Stimulated activated effector memory CD8-positive, alpha-beta T cell treated with anti-CD3 and anti-CD28 coated beads, Interleukin-12 subunit alpha, Interleukin-12 subunit beta, amount 100 ng/mL, for 72 hours (primary cell): ENCODE measurements at places on chromosomes 12 and 14.

DNA sequence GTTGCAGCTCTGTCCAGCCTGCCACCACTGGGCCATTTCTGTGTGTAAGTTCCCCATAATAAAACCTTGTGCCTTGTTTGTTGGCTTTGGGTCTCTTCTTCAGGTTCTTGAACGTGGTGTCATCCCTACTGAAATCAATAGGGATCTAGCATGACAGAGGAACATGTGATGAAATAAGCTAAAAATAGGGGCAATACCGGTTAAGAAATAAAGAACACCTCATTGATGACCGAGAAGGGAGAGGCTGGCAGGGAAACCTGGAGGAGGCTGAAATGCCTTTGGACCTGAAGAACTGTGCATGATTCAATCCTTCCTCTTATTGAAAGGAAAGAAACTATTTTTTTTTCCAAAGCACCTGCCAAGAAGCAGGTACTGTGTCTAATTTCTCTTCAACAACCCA is 172.3 kb downstream of the PPM1H start:
- DNase-seq = no peak

- DNase-seq = no peak
Measured at GRCh38 chr14:60508707-60509437, at the start of gene SIX6. TSS of gene SIX6 (plus strand) at chr14:60509146. CDS start at chr14:60509399, 253 bp downstream.

DNA sequence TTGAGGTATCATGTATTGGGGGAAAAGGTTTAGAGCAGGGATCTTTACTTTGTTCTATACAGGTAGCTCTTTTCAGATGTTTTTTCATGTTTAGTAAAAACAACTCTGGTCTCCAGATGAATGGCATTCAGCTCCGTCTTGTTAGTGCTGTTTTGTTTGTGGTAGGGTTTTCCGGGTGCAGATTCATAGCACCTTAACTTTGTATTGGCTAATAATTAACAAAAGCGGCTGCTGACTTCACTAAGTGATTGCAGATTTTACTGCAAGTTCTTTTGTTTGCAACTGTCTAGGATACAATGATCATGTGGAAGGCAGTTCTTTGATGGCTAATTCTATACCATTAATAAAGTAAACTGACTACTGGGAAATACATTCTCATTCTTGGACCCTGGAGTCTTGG is 32.2 kb upstream of the BHLHE41 start:
- DNase-seq = no peak

- DNase-seq = peak; percentile 88
Measured at GRCh38 chr12:6532051-6532926, 2.0 kb upstream of the GAPDH start.

- no peak for DNase-seq
Measured at GRCh38 chr12:132236930-132237771, 92.2 kb downstream of the GALNT9 start.

DNA sequence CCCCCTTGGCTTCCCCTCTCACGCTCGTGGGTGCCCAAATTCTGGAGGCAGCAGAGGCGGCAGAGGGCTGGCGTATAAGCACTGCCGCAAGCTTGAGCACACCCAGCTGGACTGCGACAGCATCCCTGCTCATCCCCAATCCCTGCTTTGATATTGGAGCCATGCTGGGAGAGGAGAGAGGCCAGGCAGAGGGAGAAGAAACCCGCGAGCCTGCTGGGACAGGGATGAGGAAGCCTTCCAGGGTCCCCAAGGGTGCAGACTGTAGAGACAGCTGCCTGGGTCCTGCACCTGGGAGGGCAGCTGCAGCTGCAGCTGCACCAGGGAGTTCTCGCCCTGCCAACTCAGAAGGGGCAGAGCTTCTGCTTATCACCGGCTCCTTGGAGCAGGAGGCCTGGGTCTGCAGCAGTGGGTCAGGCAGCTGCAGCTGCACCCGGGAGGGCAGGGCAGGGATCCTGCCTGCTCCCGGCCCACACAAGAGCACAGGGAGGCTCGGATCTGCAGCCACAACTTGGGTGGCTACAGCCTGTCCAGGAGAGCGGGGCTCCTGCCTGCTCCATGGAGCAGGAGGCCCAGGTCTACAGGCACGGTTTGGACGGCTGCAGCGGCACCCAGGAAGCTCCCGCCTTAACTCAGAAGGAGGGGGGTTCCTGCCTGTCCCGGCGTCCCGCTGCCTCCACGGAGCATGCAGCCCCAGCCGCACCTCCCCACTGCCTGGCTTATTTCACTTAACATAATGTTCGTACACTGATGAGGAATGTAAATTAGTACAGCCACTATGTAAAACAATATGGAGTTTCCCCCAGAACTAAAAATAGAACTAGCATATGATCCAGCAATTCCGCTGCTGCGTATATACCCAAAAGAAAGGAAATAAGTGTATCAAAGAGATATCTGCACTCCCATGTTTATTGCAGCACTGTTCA is 60.4 kb upstream of the SGPP1 start:
- no peak for DNase-seq

- DNase-seq = no peak
Measured at GRCh38 chr12:102427543-102427941, 52.8 kb downstream of the IGF1 start.

GRCh38 chr12:6627616-6628015 is 8.1 kb downstream of the LPAR5 start:
- DNase-seq = no peak

- no peak for DNase-seq
Measured at GRCh38 chr12:138898-139534, 72.4 kb downstream of the IQSEC3 start.

DNA sequence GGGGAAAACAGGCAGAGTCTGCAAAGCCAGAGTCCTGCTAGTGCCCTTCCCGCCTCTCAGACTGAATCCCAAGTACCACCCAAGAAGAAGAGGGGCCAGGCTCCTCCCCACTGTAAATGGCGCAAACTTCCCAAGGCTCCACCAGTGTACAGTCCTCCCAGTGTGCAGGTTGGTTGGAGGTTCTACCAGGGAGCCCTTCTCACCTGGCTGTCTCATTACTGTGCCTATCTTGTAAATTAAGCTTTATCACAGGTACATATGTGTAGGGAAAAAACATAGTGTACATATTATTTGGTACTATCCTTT is 189.7 kb downstream of the FSCB start:
- DNase-seq = no peak

DNA sequence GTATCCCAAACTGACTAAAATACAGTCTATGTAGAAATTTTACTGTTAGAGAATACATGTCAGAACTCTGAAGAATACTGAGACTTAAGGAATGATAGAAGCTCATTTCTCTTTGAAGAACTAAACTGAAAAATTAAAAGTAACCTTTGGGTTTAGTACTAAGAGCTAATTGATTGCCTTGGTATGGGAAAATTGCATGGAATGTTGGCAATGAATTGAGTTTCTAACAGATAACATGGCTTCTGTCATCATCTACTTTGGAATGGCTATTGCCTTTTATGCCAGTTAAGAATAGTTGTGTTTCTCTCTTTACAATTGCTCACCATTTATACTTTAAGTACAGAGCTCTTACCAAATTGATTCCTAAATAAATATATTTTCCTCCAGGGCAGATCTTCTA is 308.8 kb upstream of the SYT1 start:
- DNase-seq = no peak

DNA sequence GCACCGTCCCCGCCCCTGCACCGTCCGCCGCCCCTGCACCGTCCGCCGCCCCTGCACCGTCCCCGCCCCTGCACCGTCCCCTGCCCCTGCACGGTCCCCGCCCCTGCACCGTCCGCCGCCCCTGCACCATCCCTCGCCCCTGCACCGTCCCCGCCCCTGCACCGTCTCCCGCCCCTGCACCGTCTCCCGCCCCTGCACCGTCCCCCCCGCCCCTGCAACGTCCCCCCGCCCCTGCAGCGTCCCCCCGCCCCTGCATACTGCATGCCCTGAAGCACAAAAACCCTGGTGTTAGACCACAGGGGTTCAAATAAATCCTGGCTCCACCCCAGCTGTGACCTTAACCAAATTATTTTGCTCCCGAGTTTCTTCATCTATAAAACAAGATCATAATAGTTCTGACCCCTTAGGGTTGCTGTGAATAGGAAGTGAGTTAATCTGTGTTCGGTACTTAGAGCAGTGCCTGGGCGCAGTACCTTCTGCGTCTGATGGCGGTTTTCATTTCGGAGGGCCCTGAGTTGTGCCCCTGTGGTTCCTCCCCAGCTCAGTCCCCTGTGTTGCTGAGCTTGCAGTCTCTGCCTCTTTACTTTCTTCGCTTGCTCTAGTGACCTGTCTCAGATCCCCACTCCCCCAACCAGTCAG is 38.1 kb downstream of the ESRRB start:
- DNase-seq = no peak

GRCh38 chr12:52686063-52686462 is 5.9 kb upstream of the KRT1 start:
- DNase-seq = no peak

- DNase-seq = no peak
Measured at GRCh38 chr12:109718390-109718789, 4.8 kb downstream of the FAM222A start.

DNA sequence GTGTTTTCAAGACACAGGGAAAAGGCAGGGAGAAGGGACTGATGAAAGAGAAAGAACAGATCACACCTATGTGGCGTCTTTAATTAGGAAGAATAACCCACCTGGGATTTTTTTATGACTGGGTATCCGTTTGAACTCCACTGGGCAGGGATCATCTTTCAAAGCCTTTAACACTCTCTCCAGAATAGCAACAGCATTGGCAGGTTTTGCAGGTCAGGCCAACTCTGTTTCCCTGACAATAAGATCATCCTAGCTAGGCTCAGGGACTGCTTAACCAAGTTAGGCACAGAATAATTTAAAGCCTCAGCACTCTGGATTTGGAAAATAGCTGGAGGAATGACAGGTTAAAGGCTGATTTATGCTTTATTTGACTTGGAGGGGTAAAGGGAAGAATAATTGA is 117.6 kb downstream of the SUDS3 start:
- no peak for DNase-seq

DNA sequence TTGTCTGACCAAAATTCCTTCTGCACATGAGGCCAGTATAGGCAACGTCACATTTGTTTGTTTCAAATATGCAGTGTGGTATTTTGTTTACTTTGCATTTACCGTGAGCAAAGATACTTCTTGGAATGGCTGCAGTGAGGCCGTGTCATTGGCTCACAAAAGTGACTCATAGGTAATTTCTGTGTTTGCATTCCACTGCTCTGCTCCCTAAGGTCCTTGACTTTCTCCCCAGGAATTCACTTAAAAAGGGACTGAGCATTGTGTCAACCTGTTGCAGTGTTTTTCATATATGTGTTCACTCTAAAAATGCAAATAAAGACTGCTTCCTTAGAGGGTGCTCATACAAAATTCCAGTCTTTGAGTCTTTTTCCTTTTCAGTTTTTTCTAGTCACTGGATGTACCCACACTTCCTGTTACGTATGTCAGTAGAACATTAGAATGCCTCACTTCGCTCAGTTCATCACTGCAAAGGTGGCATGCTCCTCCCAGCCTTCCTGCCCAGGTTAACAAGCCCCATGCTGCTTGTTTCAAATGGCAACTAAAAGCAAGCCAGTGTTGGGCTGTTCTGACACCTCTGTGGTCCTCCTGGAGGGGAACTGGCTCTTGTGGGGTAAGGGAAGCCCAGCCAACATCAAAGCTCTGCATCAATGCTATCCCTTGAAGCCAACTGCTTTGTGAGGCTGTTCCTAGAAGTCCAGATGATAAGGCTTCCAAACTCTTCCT is 9.1 kb downstream of the C12orf76 start:
- DNase-seq = no peak

- no peak for DNase-seq
Measured at GRCh38 chr14:71448431-71449315, 483.6 kb upstream of the RGS6 start.

DNA sequence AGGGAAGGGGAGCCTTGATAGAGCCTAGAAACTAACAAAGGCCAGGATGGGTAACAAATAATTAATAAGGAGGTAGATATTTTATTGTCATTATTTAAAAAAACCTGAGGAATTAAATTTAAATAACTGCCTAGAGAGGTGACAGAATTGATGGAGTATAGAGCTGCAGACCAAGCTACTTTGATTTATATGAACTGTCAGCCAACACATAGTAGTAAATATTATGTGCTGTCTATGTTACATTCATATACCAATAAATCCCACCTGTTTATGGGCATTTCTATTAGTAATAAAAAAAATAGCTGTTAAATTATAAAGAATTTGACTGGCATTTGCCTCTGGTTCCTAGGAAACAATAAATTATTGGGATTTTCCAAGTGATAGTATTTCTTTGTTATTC is 37.7 kb downstream of the TSPAN19 start:
- no peak for DNase-seq

GRCh38 chr12:27236498-27236897 is 7.6 kb upstream of the STK38L start:
- DNase-seq = no peak

DNA sequence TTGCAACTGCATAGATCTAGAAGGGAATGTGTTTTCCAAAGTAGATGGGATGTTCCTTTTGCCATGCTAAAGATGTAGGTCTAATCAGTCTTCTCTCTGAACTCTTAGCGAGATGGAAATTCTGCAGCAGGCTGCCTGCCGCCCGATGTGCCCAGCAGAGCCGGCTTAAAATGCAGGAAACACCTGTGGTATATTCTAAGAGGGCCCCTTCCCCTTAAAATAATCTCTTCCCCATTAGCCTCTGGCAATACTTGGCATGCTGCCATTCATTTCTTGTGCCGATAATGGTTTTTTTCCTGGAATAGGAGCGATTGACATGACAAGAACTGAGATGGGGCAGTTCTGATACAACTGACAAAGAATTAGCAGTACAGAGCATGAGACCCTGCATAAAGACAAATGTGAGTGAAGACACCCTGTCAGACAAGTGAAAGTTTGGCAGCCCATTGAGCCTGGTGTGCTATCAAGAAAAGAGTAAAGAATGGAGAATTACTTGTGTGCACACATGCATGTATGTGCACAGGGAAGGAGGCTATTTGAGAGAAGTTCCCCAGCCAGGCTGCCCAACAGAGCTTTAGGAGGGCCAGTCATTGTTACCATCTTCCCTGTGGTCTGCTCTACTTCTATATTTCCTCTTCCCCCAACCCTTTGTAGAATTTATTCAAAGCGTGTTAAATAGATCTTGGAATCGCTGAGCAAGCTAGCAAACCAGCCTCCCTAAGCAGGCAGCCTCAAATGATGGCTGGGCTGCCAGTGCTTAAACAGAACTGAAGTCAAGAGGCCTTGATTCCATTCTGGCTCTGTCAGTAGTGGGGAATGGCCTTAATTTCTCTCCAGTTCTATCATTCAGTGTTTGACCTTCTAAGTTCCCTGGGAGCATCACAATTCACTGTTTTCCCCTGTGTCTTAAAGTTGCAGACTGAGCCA is 29.6 kb upstream of the NTF3 start:
- DNase-seq = no peak

- DNase-seq = no peak
Measured at GRCh38 chr12:127044836-127045235, 1222.1 kb upstream of the TMEM132C start.

- no peak for DNase-seq
Measured at GRCh38 chr14:103653805-103654204, 24.8 kb downstream of the KLC1 start.

DNA sequence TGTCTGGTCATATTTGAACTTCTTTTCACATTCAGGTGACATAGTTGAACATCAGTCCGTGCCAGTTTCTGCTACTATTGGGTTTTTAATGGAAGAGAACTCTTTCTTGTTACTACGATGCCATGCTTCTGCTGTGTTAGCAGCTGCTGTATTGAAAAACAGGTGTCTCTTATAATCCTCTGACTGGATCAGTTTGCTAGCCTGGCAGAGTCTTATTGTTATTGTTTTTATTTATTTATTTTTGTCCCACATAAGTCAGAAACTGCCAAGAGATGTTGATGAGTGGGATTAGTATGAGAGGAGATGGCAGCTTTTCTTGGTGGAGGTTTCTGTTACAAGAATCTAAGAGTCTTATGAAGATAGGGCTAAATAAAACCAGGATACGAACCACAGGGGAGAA is 14.6 kb downstream of the ETV6 start:
- DNase-seq = no peak
